ENCODE measurements at places on chromosomes 2 and 18.

- no peak overlapping the region for H3K27ac ChIP-seq
- no peaks in the 10 kb centered on the region for H3K4me1 ChIP-seq
- no peak for DNase-seq
- H3K36me3 ChIP-seq: no peaks in the 10 kb centered on the region
- no peaks in the 10 kb centered on the region for H3K27me3 ChIP-seq
Observed at GRCh38 chr2:221549143-221549542, 23.0 kb downstream of the EPHA4 start.

GRCh38 chr2:54773838-54774237 is 50.4 kb downstream of the EML6 start:
- no peaks in the 10 kb centered on the region for H3K4me1 ChIP-seq
- H3K27ac ChIP-seq: no peak overlapping the region
- H3K4me3 ChIP-seq: no peak overlapping the region
- DNase-seq: no peak
- H3K27me3 ChIP-seq: no peaks in the 10 kb centered on the region

GRCh38 chr2:134778372-134778771 is 59.6 kb upstream of the TMEM163 start:
- H3K36me3 ChIP-seq: no peaks in the 10 kb centered on the region
- H3K27ac ChIP-seq: no peak overlapping the region
- no peaks in the 10 kb centered on the region for H3K4me1 ChIP-seq
- DNase-seq: no peak

GRCh38 chr2:3264010-3264744 is 113.4 kb downstream of the EIPR1 start:
- H3K4me3 ChIP-seq: no peak overlapping the region
- no peaks in the 10 kb centered on the region for H3K4me1 ChIP-seq
- peaks cover 4% of the 10 kb centered on the region for H3K36me3 ChIP-seq
- H3K27ac ChIP-seq: no peak overlapping the region

DNA sequence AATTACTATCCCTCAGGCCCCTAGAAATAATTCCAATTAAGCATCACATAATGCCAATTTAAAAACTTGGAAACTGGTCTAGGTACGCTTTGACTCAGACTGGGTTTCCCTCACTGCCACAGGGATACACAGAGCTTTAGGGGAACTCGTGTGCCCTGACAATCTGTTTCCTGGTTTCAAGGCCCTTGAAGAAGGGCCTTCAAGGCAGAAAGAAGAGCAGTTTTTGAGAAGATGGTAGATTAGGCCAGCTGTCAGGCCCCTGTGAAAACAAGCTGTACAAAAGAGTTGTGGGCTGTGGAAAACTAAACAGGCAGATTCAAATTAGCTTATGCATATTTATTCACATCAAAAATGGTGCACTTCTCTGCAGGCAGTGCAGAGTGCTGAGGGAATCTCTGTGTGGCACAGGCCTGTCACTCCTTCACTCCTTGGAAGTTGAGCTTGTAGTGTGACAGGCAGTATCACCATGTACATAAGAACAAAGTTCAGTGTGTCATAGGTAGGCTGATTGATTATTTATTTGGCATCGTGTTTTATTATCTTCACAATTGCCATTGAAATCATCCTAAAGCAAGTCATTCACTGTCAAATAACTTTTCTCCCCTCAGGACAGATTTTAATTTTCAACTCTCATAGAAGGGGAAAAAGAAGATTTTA is 614.4 kb upstream of the GYPC start:
- no peaks in the 10 kb centered on the region for H3K36me3 ChIP-seq
- no peaks in the 10 kb centered on the region for H3K27me3 ChIP-seq
- no peak overlapping the region for H3K4me3 ChIP-seq
- no peak for DNase-seq
- no peaks in the 10 kb centered on the region for H3K4me1 ChIP-seq
- no peak overlapping the region for H3K27ac ChIP-seq

GRCh38 chr18:7846335-7846734 is 279.2 kb downstream of the PTPRM start:
- H3K4me3 ChIP-seq: no peak overlapping the region
- DNase-seq: no peak
- H3K27me3 ChIP-seq: no peaks in the 10 kb centered on the region
- no peak overlapping the region for H3K27ac ChIP-seq

GRCh38 chr2:241877989-241878970 is 8.8 kb downstream of the RTP5 start:
- no peak overlapping the region for H3K4me3 ChIP-seq
- peaks cover 12% of the 10 kb centered on the region for H3K4me1 ChIP-seq
- H3K36me3 ChIP-seq: no peaks in the 10 kb centered on the region
- DNase-seq: peak; percentile 60
- no peak overlapping the region for H3K27ac ChIP-seq

GRCh38 chr18:68244786-68245185 is 470.1 kb downstream of the TMX3 start:
- H3K36me3 ChIP-seq: no peaks in the 10 kb centered on the region
- H3K4me3 ChIP-seq: no peak overlapping the region
- H3K27me3 ChIP-seq: no peaks in the 10 kb centered on the region
- H3K27ac ChIP-seq: no peak overlapping the region
- no peak for DNase-seq

GRCh38 chr2:11684894-11685460 is 15.0 kb upstream of the NTSR2 start:
- no peak overlapping the region for H3K27ac ChIP-seq
- H3K36me3 ChIP-seq: no peaks in the 10 kb centered on the region
- no peak overlapping the region for H3K4me3 ChIP-seq
- H3K4me1 ChIP-seq: peaks cover 2% of the 10 kb centered on the region
- peaks cover 25% of the 10 kb centered on the region for H3K27me3 ChIP-seq

- no peak overlapping the region for H3K4me3 ChIP-seq
- no peaks in the 10 kb centered on the region for H3K4me1 ChIP-seq
- no peaks in the 10 kb centered on the region for H3K27me3 ChIP-seq
- no peak overlapping the region for H3K27ac ChIP-seq
Observed at GRCh38 chr2:23692263-23692662, 234.7 kb downstream of the ATAD2B start.

- DNase-seq: no peak
- no peaks in the 10 kb centered on the region for H3K27me3 ChIP-seq
- H3K4me3 ChIP-seq: no peak overlapping the region
- no peaks in the 10 kb centered on the region for H3K36me3 ChIP-seq
- no peaks in the 10 kb centered on the region for H3K4me1 ChIP-seq
Observed at GRCh38 chr18:59549503-59550173, 147.6 kb downstream of the CCBE1 start.

GRCh38 chr2:54728669-54729120 is 5.2 kb downstream of the EML6 start:
- H3K27ac ChIP-seq: no peak overlapping the region
- DNase-seq: no peak
- no peak overlapping the region for H3K4me3 ChIP-seq
- H3K36me3 ChIP-seq: no peaks in the 10 kb centered on the region
- peaks cover 12% of the 10 kb centered on the region for H3K4me1 ChIP-seq

DNA sequence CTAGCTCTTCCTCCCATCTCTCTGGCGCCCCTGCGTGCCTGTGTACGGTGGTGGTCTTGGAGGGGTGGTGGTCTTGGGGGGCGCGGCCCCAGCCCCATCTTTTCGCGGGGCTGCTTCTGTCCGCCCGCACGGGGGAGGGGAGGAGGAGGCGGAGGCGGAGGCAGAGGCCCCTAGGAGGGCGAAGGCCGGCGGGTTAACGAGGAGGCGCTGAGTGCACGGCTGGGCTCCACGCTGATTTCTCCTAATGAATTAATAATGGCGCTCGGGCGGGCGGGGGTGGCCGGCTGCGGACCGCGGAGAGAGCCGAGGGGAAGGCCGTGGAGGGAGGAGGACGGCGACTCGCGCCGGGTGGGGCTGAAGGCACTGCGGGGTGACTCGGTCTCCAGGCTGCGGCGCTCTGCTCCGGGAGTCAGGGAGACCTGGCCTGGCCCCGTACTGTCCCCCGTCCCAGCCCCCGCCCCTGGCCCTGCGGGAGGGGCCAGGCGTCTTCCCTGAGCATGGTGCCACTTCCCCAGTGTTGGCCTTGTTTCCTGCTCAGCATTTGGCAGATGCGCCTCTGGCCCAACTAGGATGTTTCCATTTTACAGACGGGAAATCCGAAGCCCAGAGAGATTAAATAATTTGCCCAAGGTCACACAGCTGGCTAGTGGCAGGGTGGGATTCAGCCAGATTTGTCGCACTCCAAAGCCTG is 6.0 kb downstream of the GAREM2 start:
- DNase-seq: no peak
- H3K27me3 ChIP-seq: peaks cover 11% of the 10 kb centered on the region
- peak overlapping the region; percentile 65 for H3K4me3 ChIP-seq
- no peak overlapping the region for H3K27ac ChIP-seq

Data from T-cell (primary cell).